ENCODE measurements at places on chromosomes 11 and 22. TPM values are rescaled to one million over a fixed set of nuclear protein-coding genes. Genes with fewer than 3 reads are reported as not detected.

PRR33 gene
- total RNA-seq: not detected

RAG2 gene
- total RNA-seq: not detected

GATD1 gene
- 42.0 TPM for total RNA-seq

TRPM5 gene
- not detected for total RNA-seq

TREH gene
- not detected for total RNA-seq

GGTLC3 gene
- not detected for total RNA-seq

OR10G8 gene
- total RNA-seq: not detected

DDIAS gene
- 3.6 TPM for total RNA-seq

TMEM109 gene
- total RNA-seq: 48.7 TPM

MPZL2 gene
- not detected for total RNA-seq

COPB1 gene
- total RNA-seq: 149 TPM

TSGA10IP gene
- total RNA-seq: not detected

IFITM10 gene
- 0.69 TPM for total RNA-seq

GNAZ gene
- total RNA-seq: 2.4 TPM

ADORA2A gene
- total RNA-seq: 0.34 TPM

MMP12 gene
- total RNA-seq: not detected

DPP3 gene
- total RNA-seq: 73.6 TPM

ANAPC15 gene
- total RNA-seq: 34.1 TPM

ADAMTS15 gene
- total RNA-seq: under 0.01 TPM

DBX1 gene
- not detected for total RNA-seq

Measured in melanocyte of skin (primary cell).